ENCODE measurements at places on chromosomes 11 and 22.

DNA sequence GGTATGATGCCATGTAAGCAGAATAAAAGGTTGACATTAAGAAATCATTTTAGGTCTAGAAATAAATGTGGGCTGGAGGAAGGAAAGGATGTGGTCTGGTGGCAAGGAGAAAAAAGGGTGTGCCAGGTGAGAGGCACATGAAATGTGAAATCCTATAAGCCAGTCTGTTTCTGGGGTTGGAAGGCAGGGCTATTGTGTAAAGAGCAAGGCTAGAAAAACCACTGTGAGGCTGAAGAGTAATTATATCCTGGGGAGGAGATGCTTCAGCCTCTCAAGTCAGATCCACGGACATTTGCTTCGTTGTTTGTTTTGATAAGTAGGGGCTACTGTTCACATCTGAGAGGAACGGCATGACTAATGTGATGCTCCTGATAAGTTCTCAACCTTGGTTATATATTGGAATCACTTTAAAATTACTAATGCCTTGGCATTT, 77.5 kb upstream of the CTSC start:
- DNase-seq: no peak

GRCh38 chr11:122439866-122440810, 215.4 kb upstream of the UBASH3B start:
- DNase-seq: peak; percentile 17

DNA sequence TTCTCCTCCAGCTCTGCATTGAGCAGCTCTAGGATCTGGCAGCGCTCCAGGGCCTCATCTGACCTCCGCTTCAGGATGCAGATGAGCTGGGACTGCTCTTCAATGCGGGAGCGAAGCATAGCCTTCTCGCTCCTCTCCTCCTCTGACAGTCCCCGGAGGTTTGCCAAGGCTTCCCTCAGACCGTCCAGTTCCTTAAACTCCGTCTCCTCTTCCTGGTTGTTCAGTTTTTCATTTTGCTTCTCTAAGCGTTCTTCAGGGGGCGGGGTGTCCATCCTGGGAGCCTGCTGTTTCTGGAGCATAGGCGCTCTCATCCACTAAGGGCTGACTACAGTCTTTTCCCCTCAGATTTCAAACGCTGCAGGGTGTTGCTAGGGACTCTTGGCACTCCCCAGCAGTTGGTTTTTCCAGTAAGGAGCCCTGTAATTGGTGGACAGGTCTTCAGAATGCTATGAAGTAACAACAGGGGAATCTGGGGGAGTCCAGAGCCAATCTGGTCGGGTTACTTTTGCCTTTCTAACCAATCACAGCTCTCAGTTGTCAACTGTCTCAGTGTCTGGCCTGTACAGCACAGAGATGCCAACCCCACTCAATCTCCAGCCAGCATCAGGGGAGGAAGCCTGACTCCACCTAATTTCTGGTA, at the start of gene CCDC89:
TSS of gene CCDC89 (minus strand) at position 376 of the 640 bp plus-strand sequence. CDS start at position 311, 65 bp downstream.
- peak; percentile 97 for DNase-seq

DNA sequence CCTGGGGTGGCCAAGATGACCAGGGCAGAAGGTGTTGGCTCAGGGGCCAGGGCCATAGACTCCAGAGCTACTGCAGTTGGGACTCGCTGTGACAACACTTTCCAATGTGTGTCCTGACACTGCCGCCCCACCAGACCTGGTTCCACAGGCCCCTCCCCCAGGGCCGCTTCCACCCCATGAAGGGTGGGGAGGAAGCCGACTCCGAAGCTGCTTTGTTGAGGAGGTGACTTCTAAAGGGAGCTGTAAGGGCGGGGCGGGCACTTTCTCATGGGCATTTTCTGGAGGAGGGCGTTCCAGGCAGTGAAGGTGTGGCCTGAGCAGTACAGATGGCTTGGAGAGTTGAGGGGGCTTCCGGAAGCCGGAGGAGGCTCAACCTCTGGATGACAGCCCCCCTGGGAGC, 6.3 kb downstream of the FGF3 start:
- no peak for DNase-seq

GRCh38 chr22:19568337-19569275, 44.4 kb upstream of the CLDN5 start:
- DNase-seq: no peak

GRCh38 chr11:73404048-73404447, 27.8 kb downstream of the RELT start:
- peak; percentile 14 for DNase-seq

- no peak for DNase-seq
These were observed 6.4 kb downstream of the MUC5AC start for GRCh38 chr11:1163911-1164735.

- DNase-seq: no peak
These were observed 21.1 kb upstream of the NECTIN1 start for GRCh38 chr11:119750056-119750455.

DNA sequence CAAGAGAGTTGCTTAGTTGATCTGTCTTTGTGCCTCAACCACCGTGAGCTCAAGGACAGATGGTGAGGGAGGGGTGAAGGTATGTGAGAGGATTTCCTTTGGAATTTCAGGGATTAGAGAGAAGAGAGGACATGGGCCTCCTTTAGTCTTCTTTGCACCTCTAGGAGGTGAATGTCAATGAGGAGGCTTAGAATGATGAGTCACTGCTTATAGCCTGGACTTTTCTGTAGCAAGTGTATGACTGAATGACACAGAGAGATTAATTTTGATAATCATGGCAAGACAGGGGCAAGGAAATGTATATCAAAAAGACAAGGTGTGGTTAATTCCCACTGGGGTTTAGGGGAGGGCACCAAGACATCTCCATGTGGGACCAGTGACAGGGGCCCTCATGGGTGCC, 947.3 kb upstream of the TENM4 start:
- DNase-seq: peak; percentile 16

GRCh38 chr22:34877506-34877905, 188.5 kb upstream of the ISX start:
- DNase-seq: no peak

DNA sequence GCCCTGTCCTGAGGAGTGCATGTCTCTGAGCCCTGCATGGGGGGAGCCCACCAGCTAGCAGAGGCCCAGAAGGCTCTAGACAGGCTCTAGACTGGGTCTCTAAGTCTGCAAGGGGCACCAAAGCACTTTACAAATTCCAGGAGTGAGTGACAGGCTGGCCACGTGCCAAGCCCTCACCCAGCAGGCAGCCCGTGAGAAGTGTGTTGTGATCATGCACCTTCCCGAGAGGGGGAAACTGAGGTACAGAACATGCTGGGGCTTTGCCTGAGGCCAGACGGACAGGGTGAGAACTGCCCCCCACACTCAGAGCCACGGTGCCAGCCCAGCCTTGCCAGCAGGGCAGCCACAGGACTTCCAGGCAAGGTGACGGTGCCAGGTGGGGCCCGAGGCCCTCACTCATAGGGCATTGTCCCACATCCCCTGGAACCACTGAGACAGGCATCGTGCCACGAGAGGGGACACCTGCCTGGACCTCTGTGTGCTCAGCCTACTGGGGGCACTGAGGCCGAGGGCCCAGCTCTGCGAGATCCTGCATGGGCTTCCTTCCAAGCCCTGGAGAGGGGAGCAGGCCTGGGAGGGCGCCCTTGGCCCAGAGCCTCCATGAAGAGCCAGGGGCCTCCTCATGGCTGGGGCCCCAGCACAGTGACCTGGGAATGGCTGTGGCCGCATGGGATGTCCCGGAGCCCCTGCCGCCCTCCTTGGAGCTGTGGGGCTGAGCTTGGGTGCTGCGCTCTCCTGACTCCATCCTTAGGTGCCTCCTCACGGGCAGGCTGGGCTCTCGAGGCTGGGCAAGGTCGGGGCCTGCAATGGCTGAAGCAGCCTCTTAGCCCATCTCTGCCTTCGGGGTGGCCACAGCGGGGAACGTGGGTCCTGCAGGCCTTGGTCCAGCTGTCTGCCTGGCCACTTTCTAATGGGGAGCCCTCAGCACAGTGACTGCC, 121.5 kb downstream of the KCNQ1OT1 start:
- DNase-seq: no peak

DNA sequence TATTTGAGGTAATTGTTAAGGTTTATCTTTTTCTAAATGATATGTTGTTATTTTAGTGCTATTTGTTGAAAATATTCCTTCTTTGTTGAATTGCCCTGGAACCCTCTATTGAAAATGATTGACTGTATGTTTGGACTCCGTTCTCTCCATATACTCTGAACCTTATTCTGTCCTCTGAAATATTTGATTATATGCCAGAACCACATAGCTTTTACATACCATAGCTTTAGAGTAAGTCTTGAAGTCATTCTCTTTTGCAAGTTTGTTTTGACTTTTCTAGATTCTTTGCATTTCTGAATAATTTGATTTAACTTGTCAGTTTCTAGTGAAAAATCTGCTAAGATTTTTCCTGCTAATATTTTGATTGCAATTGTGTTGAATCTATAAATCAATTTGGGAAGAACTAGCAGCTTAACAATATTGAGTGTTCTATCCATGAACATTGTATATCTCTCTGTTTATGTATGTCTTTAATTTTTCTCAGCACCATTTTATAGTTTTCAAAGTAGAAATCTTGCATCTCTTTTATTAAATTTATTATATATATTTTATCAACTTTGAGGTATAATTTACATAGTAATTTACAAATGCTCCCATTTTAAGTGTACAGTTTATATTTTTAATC, 51.7 kb upstream of the PITPNB start:
- DNase-seq: no peak

DNA sequence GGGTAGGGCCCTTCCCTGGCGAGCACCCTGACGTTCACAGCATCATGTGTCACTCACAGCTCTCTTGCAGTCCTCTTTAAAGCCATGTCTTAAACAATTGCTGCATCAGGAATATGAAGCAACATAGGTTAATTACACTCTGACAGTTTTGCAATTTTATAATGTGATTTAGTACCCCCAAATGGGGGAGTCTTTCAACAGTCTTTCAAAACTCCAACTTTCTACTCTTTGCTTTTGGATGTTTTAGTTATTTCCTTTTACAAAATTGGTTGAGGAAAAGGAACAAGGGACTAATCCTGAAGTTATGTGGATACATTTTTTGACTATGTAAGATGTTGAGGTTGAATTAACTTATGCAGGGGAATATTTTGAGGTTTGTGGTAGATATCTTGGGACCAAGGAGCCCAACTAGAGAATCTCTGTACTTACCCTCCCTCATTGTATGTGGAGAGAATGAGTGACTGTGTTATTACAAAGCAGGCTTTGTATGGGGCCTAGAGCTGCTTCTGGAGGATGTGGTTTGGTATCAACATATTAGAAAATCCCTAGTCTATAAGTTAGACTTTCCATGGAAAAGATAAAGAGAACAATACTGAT, at the start of gene MMP8:
TSS of gene MMP8 (minus strand) at position 51 of the 597 bp plus-strand sequence. CDS start 99 bp downstream, outside the sequence.
- DNase-seq: no peak

GRCh38 chr22:35733036-35733435, 15.4 kb downstream of the APOL5 start:
- no peak for DNase-seq

DNA sequence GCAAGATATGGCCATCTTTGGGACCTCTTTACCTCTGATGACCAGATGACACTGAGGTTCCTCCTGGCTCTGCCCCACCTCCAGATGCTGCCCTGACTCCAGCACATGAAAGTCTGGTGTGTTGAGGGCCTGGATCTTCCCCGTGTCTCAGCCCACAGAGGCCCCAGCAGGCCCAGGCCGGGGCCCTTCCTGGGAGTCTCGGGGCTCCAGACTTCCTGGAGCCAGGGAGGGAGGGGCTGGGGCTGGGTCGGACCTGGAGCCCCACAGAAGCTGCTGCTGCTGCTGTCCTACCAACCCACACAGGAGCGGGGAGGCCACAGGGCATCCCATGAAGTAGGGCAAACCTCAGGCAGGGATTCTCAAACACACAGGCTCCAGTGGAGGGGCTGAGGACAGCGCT, 32.2 kb upstream of the WNT11 start:
- DNase-seq: no peak

DNA sequence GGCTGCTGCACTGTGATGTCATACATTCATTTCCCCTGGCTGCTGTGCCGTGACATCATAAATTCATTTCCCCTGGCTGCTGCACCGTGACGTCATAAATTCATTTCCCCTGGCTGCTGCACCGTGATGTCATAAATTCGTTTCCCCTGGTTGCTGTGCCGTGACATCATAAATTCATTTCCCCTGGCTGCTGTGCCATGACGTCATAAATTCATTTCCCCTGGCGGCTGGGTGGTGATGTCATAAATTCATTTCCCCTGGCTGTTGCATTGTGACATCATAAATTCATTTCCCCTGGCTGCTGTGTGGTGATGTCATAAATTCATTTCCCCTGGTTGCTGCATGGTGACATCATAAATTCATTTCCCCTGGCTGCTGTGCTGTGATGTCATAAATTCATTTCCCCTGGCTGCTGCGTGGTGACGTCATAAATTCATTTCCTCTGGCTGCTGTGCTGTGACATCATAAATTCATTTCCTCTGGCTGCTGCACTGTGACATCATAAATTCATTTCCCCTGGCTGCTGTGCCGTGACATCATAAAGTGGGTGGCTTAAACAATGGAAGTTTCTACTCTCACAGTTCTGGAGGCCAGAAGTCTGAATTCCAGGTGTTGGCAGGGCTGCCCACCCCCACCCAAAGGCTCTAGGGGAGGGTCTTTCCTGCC, 301.1 kb downstream of the SHANK2 start:
- DNase-seq: no peak

- DNase-seq: no peak
These were observed 22.4 kb downstream of the PANX1 start for GRCh38 chr11:94150704-94151685.

GRCh38 chr11:18773104-18773503, 18.5 kb downstream of the PTPN5 start:
- DNase-seq: no peak

DNA sequence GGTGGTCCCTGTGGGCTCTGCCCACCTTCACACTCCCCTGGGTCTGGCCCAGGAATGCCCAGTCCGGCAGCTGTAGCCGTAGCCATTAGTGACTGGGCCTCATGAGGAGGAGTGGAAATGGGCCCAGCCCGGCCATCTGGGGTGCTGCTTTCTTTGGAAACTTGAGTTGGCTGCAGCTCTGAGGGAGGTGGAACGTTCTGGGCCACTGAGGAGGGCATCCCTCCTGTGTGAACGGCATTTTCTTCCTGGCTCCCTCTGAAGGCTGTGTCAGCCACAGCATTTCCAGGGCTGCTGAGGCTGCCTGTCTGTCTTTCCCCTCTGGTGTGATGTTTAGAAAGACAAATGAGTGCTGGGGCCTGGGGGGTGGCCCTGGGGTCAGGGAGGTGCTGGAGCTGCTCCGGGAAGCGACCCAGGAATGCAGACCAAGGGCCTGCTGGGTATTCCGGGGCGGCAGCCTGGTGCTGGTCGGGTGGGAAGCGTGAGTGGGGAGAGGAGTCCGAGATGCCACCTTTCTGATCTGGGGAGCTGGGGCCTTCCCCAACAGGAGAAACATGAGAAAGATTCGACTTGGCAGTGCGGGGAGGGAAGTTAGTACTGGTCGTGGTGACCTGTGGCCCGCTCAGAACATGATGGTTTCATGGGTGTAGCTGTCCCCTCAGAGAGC, 27.1 kb downstream of the PTDSS2 start:
- DNase-seq: peak; percentile 34

- no peak for DNase-seq
These were observed 35.3 kb upstream of the LRRC32 start for GRCh38 chr11:76705826-76706225.
